ENCODE measurements at places on chromosomes 11 and 22.
A peak's percentile ranks its signal among the peaks of the same experiment; 100 is the strongest.

DNA sequence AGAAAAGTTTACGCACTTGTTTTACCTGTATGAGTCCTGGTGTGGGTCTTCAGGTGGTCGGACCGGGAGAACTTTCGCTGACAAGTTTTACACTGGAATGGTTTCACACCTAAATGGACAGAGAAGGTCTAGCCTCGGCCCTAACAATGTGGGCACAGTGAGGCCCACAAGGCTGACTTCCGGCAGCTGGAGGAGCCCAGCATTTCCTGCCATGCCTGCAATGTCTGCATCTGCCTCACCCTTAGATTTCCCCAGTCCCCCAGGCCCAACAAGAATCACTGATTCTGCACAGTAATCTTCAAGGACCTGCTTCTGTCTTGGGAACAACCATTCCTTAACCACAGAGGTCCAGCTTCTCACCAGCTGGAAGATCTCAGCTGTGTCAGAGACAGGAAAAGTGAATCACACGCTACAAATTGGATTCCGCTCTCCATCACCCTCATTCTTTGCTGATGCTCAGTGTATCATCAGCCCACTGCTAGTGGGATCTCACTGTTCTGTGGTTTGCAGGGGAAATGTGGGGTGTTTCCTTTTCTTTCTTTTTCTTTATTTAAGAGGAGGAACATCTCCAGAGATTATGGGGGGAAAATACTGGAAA lies 43.3 kb downstream of the WT1 start:
- DNase-seq, result peak; percentile 91

- DNase-seq, result no peak
These were observed 48.7 kb downstream of the CWC15 start for GRCh38 chr11:94924612-94925011.

- peak; percentile 50 for DNase-seq
These were observed 52.9 kb downstream of the SYT13 start for GRCh38 chr11:45233121-45233803.

DNA sequence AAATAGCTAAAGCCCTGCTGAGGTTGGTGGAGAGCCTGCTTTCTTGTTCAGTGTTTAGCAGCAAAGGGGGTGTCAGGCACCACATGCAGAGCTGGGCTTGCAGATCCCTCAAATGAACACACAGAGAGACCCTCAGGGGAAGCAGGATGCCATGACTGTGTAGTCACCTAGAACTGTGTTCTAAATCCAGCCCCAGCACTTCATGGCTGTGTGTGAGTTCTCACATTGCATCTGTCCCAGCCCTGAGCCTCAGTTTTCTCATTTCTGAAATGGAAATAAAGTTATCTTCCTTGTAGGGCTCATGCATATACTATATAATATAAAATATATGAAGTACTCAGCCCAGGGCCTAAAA lies 47.1 kb downstream of the CWC15 start:
- DNase-seq, result no peak

GRCh38 chr11:103631841-103632240 lies 404.6 kb upstream of the DDI1 start:
- peak; percentile 70 for DNase-seq

Measured in fibroblast of the aortic adventitia (primary cell).